Activated T-helper 1 cell treated with Interleukin-2 at 50 U/mL for 16 hours (primary cell): ENCODE measurements at places on chromosomes 5 and 9.

DNA sequence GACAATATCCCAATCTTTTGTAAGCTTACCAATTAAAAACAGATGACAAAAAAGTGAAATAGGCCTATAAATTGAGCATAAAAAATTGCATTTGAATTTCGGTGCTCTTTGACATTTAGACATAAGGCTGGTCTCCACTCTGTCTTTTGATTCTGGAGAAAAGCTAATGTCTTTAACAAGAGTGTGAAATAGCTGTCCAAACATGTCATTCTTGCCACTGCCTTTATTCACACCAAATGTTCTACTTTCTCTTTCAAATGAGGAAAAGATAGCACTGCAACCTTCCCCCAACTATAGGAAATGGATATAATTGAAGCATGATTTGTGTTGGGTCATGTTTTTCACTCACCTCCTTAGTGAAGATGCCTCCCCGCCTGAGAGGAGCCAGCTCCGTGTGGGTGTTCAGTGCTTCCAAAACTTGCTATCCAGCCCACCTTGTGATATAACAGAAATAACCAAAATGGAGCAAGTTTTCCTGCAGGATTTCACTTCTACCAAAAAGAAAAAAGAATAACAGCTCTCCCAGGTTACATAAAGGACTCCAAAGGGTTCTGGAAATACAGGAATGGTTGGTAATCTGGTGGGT is 55.2 kb upstream of the STK32A start:
- DNase-seq = no peak

- DNase-seq = no peak
Measured at GRCh38 chr5:78649861-78650496, 1.4 kb upstream of the LHFPL2 start.

DNA sequence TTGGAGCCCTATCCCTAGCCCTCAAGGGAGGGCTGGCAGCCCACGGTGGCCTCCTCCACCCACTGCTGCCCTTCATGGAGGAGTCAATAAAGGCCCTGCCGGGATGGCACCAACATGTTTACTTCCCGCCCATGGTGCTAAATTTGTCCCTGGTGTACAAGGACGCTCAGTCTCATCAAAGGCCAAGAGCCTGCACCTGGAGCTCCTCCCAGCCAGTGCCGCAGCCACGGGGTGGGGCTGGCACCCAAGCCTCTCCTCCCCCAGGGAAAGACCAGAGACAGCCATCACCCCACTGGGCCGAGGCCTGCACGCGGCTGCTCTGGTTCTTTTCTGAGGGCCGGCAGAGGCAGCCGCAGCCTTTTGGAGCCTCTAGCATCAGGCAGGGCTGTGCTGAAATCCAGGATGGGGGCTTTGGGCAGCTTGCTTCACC is 34.8 kb upstream of the RXRA start:
- DNase-seq = no peak

DNA sequence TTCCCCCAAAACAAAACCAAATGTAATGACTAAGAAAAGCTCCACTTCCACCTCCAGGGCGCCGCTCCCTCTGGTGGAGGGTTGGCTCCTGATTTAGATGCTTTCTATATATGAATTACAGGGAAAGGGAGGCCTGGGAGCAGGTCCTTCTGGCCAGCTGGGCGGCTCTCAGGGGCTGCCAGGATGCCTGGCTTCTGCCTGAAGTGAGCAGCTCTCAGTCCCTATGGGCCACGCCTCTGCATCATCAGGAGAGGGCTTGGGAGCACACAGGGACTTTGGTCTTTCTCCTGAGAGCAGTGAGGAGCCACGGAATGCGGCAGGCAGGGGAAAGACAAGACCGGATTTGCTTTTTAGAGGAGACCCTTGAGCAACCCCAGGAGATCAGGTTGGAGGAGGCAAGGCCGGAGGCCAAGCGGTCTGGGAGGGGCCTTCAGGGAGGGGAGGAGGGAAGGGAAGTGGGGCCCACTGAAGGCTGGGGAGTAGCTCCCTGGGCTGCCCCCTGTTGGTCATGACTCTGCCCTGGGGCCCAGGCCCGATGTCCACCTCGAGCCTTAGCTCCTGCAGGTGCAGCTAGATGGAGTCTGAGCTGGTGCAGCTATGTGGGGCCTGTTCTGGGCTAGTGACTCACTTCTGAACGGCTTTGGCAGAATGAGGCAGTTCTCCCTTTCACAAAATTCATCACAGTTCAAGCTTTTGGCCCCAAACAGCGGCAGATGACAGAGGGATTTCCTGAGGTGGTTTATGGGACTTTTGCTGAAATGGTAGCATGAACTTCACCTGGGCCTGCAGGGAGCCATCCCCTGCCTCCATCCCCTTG is 11.3 kb upstream of the GRHPR start:
- DNase-seq = no peak
